Keratinocyte (primary cell): ENCODE measurements at places on chromosomes 3 and 15.

DNA sequence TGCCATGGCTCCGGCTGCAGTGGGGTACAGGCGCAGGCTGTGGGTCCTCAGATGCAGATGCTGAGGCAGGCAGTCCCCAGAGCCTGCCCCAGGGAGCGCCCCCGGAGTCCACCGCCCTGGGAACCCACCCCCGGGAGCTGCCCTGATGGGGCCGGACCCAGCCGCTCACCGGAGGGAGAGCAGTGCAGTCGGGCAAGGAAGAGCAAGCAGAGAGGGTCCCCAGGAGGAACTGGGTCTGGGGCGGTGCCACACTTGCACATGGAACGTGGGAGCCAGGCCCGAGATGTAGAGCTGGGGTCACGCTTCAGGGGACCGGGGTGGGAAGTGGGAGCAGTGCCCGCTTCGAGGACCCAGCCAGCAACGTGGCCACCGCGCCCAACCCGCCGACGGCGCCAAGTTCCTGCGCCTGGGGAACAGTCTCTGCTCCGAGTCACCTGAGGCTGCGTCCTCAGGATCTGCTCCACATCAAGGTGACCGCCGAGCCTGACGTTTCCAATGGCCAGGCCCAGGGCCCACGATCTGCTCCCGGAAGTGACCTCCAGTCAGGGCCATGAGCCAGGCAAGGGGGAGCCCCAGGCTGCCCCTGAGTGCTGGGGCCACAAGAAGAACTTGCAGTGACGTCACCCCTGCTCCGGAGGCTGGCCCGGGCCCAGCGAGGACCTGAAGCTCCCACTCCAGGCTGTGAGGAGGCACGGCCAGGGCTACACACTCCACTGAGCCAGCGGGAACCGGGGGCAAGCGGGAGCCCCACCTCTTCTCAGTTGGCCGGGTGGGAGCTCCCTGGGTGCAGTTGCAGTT, 27.0 kb upstream of the TFG start:
- DNase-seq, result no peak

- DNase-seq, result no peak
Observed at GRCh38 chr3:196650740-196651311, 11.3 kb downstream of the NRROS start.

DNA sequence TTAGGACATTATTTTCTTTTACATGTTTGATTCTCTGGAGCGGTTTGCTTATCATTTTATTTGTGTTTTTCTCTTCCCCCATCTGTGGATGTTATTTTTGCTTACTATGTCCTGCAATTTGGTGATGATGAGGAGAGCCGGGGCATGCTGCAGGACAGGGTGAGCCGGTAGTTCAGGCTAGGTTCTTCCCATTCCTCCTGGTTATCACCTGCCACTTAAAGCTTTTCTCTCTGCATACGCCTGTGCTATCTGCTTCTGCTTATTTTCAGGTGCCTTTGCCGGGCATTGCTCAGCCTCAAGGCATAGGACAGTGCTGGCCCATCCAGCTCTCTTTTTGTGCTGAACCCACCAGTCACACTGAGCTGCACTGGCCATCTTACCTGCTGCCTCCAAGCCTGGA, 85.8 kb downstream of the MCTP2 start:
- no peak for DNase-seq

DNA sequence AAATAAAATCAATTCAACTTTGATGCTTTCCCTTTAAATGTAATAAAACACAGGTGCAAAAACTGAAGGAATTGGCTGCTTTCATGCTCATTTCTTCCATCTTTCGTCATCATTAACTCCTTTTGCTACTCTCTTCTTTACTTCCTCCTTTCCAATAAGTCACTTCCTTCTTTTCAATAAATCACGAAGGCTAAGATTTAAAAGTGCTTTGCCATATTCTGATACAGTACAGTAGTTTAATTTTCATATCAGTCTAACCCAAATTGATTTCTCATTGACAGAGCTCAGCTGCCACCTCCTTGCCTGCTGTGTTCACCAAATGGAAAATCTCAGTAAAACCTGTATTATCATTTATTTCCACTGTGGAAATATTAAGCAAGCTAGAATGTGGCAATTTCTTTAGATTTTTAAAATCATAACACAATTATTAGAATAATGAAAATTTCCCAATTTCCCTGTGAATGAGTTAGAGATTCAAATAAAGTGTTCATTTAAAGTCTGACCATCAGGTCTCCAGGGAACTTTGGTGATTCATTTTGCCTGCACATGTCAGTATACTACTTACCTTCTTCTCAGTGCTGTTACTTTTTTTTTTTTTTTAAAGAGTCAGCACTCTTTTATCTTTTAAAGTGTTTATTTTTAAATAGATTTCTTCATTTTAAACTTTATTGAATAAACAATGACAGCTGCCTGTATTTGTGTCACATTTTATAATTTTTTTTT, 41.6 kb downstream of the NANOGP8 start:
- DNase-seq, result no peak

DNA sequence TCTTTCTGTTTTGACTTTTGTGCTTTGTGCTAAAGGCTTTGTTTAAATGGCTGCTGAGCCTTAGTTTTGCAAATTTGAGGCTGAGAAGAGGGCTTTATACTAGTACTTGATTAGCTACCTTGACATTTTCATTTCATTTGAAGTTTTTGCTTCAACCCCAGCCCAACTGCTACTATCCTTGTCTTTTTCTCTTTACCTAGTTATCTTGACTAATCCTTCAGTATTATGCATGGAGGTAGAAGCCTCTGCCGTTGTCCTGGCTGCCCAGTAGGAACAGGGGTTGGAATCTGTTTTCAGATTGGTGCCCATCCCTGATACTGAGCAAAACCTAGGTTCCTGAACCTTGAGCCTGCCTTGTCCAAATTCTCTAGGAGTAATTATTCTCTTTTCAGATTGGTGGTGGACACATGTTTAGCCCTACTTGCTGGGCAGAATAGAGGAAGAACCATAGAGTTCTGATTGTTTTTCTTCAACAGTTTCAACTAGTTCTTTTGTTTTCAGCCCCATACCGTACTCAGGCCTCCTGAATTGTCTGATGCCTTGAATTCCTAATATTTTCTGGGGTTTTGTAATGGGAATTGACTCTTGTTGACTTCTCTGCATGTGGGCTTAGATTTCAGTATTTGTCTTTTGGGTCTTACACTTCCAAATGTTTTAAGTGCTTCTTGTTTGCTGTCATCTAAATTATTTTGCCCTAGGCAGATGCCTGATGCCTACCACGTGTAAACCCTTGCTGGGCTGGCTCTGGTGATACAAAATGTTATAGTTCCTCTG, 143.2 kb downstream of the DOCK3 start:
- DNase-seq, result no peak

- no peak for DNase-seq
Observed at GRCh38 chr3:152930516-152930915, 95.6 kb downstream of the P2RY1 start.

- no peak for DNase-seq
Observed at GRCh38 chr15:62841269-62841628, 201.3 kb upstream of the TPM1 start.

GRCh38 chr3:12932347-12932746, 91.0 kb upstream of the RPL32 start:
- no peak for DNase-seq

DNA sequence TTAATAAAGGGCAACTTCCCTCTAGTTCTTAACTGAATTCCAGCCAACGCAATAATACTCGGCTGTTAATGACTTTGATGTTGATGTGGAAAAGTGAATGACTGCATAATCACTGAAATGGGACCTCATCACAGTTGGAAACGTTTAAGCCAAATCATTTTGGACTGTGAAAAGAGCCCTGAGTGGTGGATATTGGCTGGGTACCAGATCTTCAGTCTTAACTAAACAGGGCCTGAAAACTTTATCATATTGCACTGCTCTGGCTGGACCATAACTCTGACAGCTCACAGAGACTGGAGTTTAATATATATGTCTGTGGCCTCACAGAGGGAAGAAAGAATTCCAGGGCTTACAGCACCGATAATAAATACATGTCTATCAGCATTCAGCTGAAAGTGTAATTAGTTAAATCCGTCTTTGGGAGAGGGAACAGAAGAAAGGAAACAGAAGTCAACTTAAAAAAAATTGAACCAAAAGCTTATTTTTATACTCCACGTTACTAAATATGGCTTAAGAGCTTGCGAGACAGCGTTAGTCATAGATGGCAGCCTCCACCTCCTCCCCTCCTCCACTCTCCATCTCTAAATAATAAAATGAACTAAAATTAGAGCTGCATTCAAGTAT, 222.3 kb upstream of the CDIN1 start:
- DNase-seq, result no peak

GRCh38 chr3:46141813-46142212, 66.3 kb downstream of the CCR1 start:
- DNase-seq, result no peak

DNA sequence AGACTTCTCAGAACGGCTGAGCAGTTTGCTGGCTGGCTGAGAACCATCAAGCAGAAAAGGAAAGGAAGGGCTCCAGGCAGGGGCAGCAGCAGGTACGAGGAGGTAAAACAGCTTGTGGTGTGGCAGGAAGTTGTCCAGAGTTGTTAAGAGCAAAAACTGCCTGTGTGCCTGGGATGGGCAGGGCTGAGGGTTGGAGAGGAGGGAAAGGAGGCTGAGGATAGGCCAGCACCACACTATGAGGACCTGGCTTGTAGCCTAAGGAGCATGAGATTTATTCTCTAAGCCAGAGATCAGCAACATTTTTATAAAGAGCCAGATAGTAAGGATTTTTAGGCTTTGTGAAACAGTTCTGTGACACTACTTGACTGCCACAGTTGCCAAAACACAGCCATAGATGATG, 8.0 kb downstream of the IGSF10 start:
- no peak for DNase-seq

- DNase-seq, result no peak
Observed at GRCh38 chr15:73284090-73284716, 84.6 kb downstream of the HCN4 start.

GRCh38 chr3:365268-365667, 168.7 kb downstream of the CHL1 start:
- no peak for DNase-seq

DNA sequence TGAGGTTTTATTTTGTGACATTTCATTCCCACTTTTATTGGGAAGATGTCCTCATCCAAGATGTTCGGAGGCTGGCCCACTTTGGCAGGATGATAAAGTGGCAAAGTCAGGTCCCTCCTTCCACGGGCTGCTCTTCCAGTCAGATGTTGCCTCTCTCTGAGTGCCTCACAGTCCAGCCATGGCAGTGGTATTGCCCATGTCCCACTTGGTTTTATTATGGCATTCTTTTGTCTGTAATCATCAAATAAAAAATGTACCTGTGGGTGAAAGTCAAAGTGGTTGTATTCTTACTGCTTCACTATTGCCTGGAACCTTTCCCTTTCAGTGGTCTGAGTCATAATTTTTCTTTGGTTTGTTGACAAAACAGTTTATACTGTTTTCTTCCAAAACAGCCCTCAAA, 20.2 kb downstream of the ARNT2 start:
- DNase-seq, result no peak

DNA sequence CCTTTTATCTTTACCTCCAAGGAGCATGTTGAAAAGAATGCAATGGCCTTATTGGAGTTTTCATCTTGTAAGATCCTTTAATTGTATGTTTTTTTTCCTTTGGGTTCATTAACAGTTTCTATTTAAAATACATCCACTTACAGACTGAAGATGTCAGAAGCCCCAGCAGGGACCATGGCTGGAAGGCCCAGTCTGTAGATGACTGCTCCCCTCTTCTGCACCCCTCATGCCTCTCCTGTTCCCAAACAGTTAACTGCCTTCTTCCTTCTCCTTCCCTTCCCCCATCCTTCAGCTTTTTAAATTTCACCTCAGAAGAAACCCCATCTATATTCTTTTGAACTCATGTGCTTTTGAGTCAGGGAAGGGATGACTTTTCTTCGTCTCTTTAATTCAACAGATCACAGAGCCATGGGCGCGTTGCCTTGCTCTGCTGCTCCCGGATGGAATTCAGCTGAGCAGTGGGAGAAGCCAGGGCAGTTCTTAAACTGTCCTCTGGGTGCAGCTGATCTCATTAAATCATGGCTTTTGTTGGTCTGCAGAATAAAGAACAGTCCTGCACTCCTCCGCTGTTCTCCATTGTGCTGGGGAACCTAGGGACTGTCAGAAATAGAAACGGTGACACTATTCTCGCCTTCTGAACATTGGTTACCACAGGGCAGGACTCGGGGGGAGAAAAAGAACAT, 71.5 kb upstream of the EIF1B start:
- no peak for DNase-seq

DNA sequence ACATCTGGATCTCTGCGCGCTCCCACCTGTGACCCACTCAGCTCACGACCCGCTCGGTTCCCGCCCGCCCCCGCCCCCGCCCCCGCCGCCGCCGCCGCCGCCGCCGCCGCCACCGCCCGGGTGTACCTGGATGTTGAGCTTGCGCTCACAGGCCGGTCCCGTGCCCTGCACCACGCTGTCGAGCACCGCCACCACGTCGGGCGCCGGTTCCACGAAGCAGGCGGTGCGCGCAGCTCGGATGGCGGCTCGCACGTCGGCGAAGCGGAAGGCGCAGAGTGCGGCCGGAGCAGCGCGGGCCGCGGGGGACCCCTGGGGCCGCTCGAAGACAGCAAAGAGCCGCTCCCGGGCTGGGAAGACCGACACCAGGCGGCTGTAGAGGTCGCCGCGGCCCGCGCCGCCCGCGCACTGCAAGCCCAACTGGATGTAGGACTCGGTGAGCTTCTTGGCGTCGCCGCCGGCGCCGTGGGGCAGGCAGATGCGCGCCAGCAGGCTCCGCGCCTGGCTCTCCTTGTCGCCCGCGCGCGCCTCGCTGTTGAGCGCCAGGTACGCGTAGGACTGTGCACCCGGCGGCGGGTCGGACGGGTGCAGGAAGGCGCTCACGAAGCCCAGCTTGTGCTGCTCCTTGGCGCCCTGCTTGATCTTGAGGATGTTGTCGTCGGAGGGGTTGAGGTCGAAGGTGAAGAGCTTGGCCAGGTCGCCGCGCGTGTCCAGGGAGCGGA, 1.1 kb downstream of the PLXND1 start:
- DNase-seq, result no peak

DNA sequence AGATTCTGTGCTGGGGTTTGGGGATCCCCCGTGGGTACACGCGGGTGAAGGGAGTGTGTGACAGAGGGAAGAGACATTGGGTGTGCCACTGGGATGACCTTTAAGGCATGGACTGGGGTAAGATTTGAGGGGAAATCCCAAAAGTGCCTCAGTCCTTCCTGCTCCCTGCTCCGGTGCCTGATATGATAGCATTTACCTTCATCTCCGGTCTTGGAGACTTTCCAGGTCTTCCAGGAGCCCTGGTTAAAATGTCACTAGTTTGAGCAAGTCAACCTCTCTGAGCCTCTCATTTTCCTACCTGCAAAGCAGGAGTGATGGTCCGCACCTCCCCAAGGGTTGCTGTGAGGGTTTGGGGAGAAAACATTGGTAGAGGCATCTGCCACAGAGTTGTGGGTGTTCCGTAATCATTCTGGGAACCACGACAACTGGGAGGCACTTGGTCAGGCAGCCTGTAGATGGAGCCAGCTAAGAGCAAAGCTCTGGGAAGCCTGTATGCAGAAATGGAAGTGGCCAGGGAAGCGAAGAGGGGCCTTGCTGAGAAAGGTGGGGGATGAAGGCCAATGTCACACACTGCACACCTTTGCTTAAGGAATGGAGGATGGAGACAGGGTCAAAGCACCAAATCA, 33.9 kb upstream of the KIF23 start:
- DNase-seq, result no peak

DNA sequence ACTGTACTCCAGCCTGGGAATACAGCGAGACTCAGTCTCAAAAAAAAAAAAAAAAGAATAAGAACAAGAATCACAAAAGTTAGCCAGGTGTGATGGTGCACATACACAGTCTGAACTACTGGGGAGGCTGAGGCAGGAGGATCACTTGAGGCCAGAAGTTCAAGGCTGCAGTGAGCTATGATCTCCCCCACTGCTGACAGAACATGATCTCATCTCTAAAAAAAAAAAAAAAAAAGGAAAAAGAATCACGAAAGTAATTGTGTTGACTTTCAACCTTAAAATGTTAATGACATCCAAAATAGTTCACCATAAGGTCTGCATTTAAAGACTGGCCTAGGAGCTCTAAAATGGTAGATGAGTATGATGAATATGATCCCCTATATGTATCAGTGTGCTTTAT, 68.0 kb upstream of the MAP4 start:
- DNase-seq, result no peak
